Activated CD4-positive, alpha-beta memory T cell treated with anti-CD3 and anti-CD28 coated beads, Interleukin-2, amount 10 ng/mL, durations not matched to agents 7 days and 5 days (primary cell): ENCODE measurements at places on chromosomes 7 and 10. TPM values are rescaled to one million over a fixed set of nuclear protein-coding genes. Genes with fewer than 3 reads are reported as not detected.

Gene NEUROD6
- not detected for total RNA-seq

Gene LRRC18
- not detected for total RNA-seq

Gene TMUB1
- total RNA-seq, result 80.3 TPM

Gene PLEKHS1
- total RNA-seq, result 0.08 TPM

Gene NPSR1
- total RNA-seq, result not detected

Gene SP8
- not detected for total RNA-seq

Gene RSPH10B2
- total RNA-seq, result 0.43 TPM
